ENCODE measurements at places on chromosomes 2 and 18.

DNA sequence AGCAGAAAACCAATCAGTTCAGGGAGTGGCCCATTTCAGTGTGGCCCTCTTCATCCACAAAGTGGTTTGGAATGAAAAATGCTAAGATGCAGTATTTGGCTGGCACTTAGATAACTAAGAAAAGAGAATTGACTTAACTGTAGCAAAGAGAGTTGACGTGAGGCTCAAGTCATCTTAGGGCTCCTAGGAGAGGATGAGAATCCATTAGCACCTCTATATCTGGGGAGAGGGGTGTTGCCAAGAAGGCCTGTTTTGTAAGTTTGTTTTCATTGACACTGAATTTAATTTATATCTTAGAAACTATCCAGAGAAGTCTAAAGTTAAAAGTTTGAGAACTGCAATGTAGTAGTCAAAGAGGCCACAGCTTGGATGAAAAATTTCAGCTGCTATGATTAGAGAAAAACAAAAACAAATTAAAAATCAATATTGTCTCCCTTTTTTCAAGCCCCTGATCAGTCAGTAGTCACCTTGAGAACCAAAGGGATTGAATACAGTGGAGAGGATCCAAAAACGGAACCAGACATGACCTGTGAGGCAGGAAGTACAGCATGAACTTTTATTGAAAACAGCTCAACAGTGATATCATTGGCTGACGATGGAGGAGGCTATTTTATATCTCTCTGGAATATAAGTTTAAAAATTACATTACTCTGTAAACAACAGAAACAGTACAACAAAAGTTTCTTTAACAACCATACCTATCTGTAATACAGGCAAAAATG is 52.7 kb downstream of the PHLPP1 start:
- DNase-seq, result no peak

GRCh38 chr2:160646684-160647444 is 153.3 kb upstream of the RBMS1 start:
- DNase-seq, result no peak

DNA sequence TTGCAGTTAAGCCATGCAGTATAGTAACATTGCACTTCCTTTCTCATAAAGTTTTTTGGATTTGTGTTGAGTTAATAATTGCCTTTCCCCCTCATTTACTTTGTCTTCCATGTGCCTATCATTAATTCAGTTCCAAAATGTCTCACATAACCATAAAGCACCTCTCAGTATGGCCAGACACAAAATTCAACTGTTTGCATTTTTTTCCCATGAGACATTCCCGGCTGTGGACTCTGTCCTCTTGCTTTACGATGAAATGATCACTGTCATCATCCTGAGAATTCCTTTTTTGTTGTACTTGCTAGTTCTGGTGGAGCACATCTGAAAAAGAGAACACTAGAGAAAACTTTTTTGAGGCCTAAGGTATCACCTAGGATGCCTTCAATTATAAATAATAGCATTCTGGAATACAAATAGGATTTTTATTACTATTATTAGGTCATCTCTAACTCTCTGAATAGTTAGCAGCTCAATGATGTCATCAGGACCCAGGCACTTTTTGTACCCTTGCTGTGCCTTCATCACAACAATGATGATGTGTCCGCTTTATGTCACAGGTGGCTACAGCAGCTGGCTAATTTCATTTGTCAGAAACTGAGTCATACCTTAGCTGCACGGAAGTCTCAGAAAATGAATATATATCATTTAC is 8.5 kb upstream of the ATP8B1 start:
- no peak for DNase-seq

DNA sequence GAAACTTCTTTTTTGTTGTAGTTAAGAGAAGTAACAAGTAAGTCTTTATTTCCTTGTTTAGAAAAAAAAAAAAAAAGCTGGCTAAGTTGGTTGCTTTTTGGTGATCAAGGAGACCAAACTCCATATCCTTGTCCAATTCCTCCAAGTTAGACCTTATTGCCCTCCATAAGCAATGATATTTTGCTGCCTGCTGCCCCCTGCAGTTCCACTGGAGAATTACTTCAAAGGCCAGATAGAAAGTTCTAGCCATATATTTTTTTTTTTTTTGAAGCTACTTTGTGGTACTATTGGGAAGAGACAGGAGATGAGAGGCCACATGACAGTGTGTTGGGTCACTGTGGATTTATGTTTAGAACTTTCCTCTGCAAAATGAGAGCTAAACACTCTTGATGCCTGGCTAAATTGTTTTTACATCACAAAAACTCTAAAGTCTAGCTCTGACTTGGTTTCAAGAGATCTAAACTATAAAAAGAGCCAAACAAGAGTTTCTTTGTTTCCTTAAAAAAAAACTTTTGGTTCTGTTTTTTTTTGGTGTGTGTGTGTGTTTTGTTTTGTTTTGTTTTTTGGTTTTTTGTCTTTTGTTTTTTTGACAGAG is 80.7 kb upstream of the RASGRP3 start:
- DNase-seq, result peak; percentile 39

DNA sequence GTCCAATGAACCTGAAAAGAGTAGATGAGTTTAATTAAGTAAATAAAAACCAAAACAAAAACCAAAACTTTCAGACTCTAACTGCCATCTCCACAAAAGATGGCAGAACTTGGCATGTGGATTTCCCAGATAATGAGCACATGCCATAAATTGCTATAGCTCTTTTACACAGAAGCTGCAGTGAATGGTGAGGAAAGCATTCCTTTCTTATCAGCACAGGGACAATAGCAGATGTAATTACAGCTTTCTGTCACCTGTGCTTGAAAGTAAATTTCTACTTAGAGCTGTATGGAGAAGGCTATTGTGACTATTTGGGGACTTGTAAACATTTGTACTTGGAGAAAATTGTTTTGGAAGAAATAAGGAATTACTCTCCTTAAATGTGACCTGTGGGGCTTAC is 378.4 kb downstream of the RPRM start:
- no peak for DNase-seq

DNA sequence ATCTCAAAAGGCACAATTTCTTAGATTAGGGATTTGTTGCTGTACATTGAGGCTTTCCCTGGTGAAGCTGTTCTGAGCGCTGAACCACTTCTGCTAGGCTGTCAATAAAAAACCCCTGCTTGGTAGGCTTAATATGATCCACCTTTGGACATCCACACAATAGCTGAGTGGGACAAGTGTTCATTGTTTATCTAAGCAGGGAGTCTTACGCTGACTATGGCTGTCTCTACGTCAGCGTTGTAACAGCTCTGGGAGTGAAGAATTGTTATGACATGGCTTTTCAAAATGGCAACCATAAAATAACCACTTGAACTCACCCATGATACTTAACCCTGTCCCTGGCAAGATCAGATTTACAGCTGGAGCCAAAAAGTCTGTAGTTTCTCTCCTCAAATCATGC is 111.5 kb upstream of the SULT1C3 start:
- no peak for DNase-seq

- DNase-seq, result no peak
Measured at GRCh38 chr18:61085036-61085435, 248.2 kb upstream of the CDH20 start.

- no peak for DNase-seq
Measured at GRCh38 chr18:23244401-23244800, 109.1 kb downstream of the CABLES1 start.

- DNase-seq, result no peak
Measured at GRCh38 chr2:121501554-121501953, 29.1 kb upstream of the RNU4ATAC start.

GRCh38 chr2:176637486-176638166 is 368.4 kb downstream of the MTX2 start:
- no peak for DNase-seq

DNA sequence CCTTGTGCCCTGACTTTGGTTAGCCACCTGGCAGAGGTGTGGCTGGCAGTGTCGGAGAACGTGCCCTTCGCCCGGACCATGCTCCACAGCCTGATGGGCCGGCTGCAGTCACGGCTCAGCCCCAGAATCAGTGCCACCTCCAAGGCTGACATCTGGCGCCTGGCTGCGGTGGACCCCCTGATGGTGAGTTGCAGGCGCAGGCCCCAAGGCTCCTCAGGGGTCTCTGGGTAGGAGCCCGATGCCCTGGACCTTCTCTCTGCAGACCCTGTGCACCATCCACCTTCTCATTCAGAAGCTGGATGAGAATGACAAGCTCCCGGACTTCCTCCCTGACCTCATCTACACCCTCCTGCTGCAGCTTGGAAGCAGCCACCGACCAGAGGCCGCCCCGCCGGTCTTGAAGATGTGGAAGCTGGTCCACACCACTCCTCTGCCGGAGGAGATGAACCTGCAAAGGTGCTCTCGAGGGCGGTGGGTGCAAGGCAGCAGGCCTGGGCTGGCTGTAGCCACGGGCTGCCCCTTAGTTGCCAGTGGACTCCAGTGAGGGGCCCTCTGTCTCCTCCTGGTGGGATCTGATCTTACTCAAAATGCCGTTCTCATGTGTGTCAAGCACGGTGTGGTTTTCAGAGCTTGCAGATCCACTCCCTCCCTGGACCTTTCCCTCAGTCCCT is 32.1 kb downstream of the HJURP start:
- no peak for DNase-seq

GRCh38 chr2:216904974-216905373 is 45.1 kb upstream of the TNP1 start:
- DNase-seq, result no peak

GRCh38 chr2:217667512-217667911 is 335.3 kb downstream of the TNS1 start:
- DNase-seq, result no peak

DNA sequence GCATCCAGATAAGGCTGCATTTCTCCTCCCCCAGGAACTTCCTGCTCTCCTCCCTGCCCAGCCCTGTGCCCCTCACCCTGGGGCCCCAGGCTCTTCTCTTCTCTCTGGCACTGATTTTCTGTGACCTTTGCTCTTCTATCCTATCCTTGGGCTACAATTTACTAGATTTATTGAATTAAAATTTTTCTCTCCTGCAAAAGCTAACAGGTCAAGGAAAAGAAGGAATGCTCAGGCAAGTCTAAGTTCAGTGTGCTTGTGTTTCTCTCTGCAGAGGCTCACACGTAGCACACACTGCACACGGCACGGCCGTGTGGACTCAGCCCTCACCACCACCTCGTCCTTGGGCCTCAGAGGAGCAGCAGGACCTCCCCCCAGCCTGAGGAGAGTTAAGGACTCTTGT is 94.2 kb upstream of the SNTG2 start:
- no peak for DNase-seq

- no peak for DNase-seq
Measured at GRCh38 chr18:30623401-30624065, 419.0 kb downstream of the DSC3 start.

- no peak for DNase-seq
Measured at GRCh38 chr2:56207760-56208159, 24.0 kb downstream of the CCDC85A start.

GRCh38 chr2:129738799-129739198 is 240.7 kb upstream of the RAB6C start:
- no peak for DNase-seq

- no peak for DNase-seq
Measured at GRCh38 chr18:11851806-11852337, 659 bp downstream of the CHMP1B start.

- no peak for DNase-seq
Measured at GRCh38 chr2:3413697-3414096, 34.2 kb downstream of the TRAPPC12 start.

DNA sequence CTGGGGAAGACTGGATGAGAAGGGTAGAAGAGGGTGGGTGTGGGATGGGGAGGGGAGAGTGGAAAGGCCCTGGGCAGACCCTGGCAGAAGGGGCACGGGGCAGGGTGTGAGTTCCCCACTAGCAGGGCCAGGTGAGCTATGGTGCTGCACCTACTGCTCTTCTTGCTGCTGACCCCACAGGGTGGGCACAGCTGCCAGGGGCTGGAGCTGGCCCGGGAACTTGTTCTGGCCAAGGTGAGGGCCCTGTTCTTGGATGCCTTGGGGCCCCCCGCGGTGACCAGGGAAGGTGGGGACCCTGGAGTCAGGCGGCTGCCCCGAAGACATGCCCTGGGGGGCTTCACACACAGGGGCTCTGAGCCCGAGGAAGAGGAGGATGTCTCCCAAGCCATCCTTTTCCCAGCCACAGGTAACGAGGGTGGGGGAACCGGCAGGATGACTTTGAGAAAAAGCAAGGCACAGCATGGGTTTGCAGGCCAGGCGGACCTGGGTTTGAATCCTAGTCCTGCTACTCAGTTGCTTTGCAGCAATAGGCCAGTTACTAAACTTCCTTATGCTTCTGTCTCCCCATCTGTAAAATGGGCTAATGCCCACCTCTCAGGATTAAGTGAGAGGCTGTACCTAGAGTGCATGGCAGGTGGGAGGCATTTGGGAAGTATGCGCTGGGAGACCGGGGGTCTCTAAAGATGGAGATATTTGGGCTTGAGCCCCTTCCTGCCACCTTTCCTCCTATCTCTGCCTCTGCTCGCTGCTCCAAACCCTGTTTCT is at the start of gene INHA:
INHA (plus strand) TSS at position 74 of the 765 bp plus-strand sequence; CDS start at position 139, 65 bp downstream.
- DNase-seq, result no peak

- DNase-seq, result no peak
Measured at GRCh38 chr18:21629089-21629832, 17.1 kb downstream of the SNRPD1 start.

GRCh38 chr2:25079050-25079635 is 37.3 kb downstream of the EFR3B start:
- no peak for DNase-seq

DNA sequence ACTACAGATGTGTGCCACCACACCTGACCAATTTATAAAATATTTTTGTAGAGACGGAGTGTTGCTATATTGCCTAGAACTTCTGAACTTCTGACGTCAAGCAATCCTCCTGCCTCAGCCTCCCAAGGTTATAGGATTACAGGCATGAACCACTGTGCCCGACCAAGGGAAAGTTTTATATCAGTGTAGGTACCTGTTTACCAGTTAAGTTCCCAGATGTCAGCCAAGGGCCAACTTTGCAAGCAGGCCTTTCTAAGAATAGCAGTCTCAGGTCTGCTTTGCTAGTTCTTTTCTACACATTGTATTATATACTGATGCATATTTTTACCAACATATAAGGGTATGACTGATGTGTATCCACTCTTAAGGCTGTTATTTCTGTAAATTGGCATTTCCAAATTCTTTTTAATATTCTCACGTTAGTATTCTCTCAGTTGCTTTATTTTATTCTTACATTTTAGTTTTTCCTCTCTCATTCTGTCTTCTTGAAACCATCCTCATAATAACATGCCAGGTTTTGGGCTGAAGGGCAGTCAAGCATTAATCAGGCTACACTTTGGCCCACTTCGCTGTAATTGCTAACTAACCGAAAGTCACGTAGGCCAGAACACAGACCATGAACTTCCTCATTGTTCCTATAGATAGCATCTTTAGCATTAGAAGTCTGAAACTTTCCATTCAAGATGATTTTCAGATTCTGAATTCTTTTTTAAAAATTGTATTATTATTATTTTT is 25.0 kb upstream of the CXXC1 start:
- DNase-seq, result no peak

GRCh38 chr2:198615972-198616371 is 811.6 kb downstream of the PLCL1 start:
- DNase-seq, result no peak

DNA sequence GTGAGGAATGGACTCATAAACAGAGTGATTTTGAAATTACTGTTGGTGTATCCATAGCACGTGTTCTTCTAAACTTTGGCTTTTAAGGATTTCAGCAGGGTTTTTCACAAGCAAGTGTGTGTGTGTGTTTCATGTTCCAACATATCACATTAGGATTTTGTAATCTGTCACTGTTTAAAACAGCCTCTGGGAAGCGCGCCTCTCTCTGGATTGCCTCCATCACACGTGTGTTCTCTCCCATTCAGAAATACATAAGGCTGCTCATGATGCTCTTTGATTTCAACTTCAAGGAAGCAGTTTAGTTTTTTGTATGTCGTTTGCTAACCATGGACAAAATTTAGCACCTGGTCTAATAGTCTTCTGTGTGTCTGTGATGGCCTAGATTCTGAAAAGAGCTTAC is 370.4 kb downstream of the MTX2 start:
- no peak for DNase-seq

GRCh38 chr2:17958466-17959092 is 80.1 kb downstream of the KCNS3 start:
- DNase-seq, result no peak
